Activated naive CD4-positive, alpha-beta T cell treated with anti-CD3 and anti-CD28 coated beads, Interleukin-2, amount 10 ng/mL, durations not matched to agents 5 hours and 36 hours (primary cell): ENCODE measurements at places on chromosomes 12 and 14. TPM values are rescaled to one million over a fixed set of nuclear protein-coding genes. Genes with fewer than 3 reads are reported as not detected.

The PAH gene
- total RNA-seq: not detected

The IL31 gene
- total RNA-seq: not detected

The METAP2 gene
- 60.1 TPM for total RNA-seq

The ZBTB42 gene
- total RNA-seq: 5.1 TPM

The STON2 gene
- 0.58 TPM for total RNA-seq

The KRT76 gene
- total RNA-seq: not detected

The PLA2G1B gene
- total RNA-seq: not detected

The ZNF641 gene
- total RNA-seq: 30.1 TPM

The KLRD1 gene
- total RNA-seq: 1.5 TPM

The RGS6 gene
- 0.14 TPM for total RNA-seq

The SNRPF gene
- 36.2 TPM for total RNA-seq

The RPS26 gene
- total RNA-seq: 51.3 TPM
